Brain pericyte (primary cell): ENCODE measurements at places on chromosomes 1 and 21.
A peak's percentile ranks its signal among the peaks of the same experiment; 100 is the strongest.

- no peak for DNase-seq
These were observed 19.8 kb downstream of the NPR1 start for GRCh38 chr1:153698020-153698922.

DNA sequence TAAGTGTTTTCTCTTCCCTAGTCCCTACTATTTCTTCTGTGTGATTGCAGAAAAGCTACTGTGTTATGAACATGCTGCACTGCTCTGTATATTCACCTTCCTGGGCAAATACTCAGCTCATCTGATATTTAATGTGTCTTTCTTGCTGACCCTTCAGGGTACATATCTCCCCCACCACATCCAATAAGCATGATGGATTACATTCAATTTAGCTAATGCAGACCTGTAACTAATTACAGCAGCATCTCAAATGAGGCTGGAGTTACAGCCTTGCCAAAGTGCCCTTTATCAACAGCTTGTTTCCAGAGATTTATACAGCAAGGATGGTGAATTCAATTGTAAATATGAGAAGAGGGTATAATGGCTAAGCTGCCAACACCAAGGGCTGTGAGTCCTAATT is 144.0 kb downstream of the KCNH1 start:
- DNase-seq = no peak

GRCh38 chr21:31103163-31103562 is 64.9 kb upstream of the KRTAP19-8 start:
- DNase-seq = no peak

- DNase-seq = no peak
These were observed 12.3 kb downstream of the NES start for GRCh38 chr1:156664767-156665411.

GRCh38 chr1:27562534-27563340 is 41.2 kb downstream of the AHDC1 start:
- DNase-seq = no peak

DNA sequence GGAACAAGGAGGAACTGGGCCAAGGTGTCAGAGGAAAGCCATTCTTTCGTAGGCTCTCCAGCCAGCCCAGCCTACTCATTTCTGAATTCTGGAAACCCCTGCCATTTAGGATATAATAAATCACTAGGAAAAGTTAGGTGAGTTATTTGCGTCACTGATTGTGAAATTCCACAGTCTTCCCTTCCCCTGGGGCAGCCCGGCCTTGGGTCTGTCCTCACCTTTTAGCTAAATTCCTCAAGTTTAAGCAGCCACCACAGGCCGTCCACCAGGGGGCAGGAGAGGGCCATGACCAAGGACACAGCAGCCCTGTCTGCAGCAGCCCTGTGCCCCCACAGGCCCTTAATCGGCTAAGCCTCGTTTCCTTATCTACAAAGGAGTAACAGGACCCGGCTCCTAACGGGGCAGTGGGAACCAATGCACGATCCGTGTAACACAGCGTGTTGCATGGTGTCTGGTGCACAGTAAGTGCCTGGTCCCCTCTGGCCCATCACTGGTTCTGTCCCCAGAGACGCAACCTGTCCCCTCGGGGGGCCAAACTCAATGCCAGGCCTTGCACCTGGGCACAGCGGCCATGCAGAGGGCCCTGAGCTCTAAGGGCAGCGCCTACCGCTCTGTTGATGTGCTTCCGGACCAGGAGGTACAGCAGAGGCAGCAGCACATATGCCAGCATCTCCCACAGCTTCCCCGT is 18.1 kb downstream of the GPR157 start:
- peak; percentile 18 for DNase-seq

DNA sequence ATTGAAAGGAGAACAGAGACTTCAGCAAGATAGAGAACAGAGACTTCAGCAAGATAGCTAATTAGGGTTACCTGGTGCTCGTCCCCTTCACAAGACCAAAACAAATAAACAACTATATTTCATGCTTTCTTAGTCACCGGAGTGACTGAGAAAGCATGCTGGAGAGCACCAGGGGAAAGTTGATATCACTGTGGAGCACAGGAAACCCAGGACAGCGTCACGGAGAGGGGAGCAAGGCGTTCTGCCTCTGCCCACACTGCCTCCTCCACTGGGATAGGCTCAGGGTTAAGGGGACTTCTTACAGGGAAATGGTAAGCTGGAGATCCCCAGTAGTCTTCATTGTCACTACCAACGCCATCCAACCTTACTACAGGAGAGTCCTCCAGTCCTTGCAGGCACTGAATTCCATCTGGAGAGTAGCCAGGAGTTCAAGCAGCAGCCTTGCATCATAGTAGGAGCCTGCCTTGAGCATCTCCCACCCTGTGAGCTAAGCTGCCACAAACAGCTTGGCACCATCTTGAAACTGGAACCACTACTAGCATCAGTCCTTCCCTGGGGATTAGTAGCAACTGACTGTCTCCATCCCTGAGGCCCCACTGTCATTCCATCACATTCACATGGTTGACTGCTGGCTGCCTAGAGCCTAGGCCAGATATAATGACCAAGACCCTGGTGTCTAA is 239.4 kb downstream of the PLPP3 start:
- no peak for DNase-seq
